ENCODE measurements at places on chromosomes 12 and 14.

DNA sequence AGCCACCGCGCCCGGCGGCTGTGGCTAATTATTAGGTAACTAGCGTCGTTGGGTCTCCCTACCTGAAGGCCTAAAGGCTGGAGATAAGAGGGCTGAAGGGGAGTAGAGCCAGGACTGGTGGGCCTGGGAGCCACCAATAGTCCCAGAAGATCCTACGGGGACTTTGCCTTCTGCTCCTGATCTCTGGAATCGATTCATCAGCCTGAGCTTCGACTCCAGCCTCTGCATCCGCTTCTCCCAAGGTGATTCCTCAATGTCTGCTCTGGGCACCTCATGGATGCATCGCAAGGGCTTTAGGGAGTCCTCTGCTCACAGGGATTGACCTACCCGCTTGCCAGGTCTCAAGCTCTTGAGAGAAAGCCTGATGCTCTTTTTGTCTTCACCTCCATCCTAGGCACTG is 14.7 kb upstream of the KDM2B start:
- DNase-seq: no peak

DNA sequence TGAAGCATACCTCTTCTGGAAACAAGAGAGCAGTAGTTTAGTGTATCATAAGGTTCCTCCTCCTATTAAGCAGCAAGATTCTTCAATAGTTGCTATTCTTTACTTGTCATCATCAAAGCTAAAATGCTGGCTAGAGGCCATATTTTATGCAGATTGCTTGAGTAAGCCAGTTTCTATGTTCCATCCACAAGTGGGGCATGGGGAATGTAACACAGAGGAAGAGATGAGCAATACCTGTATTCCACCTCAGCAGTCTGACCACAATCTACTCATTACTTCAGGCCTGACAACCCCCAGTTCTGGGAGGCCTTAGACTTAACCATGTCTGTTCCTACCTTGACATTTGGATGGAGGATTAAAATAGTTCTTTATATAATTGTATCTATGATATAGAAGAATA is 423.6 kb downstream of the BTG1 start:
- DNase-seq: no peak

DNA sequence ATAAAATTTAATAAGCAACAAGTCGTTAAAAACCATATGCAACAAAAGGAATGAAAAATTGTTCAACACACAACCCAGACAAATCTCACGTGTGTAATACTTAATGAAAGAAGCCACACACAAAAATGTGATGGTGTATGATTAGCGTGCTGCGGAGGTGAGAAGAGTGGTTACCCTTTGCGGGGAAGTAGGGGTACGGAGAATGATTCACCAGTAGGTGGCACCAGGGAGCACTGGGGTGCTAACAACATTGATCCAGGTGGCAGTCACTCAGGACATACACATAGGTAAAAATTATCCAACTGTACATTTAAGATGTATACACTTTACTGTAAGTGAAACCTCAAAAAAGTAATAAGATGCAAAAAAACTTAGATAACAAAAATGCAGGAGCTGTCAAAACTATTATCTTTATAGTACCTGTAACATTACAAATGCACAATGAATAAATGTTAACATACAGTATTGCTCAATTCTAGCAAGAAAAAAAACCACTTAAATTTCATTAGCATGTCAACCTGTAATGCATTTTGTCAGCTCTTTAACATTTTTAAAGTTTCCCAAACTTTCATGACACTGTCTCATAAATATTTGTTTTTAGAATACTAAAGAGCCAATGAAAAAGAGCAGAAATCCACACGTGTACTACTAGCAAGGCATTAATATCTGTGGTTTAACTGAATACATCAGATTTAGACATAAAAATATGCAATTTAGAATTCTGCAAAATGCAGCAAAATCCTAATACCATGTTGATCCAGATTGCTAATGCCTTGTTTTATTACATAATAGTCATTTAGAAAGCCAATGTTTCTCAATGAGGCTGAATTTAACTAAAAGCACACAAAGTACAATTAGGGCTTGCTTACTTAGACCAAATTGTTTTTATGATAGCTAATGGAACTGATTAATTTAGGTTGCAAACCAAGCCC is 46.7 kb downstream of the TMCC3 start:
- DNase-seq: peak; percentile 31

GRCh38 chr12:108173160-108173559 is 44.1 kb downstream of the WSCD2 start:
- no peak for DNase-seq
